ENCODE measurements at places on chromosomes 12 and 14. TPM values are rescaled to one million over a fixed set of nuclear protein-coding genes. Genes with fewer than 3 reads are reported as not detected.

Gene ACOT4
- not detected for total RNA-seq

Gene NRL
- 4.7 TPM for total RNA-seq

Gene LRRC10
- not detected for total RNA-seq

Gene KRT72
- total RNA-seq, result not detected

Gene UBE3B
- 31.5 TPM for total RNA-seq

Gene SLC10A1
- total RNA-seq, result not detected

Gene IGFBP6
- 2.1 TPM for total RNA-seq

Gene LALBA
- not detected for total RNA-seq

Gene PLCZ1
- total RNA-seq, result not detected

Gene FGF23
- not detected for total RNA-seq

Gene RTL1
- total RNA-seq, result 0.04 TPM

Gene TNS2
- total RNA-seq, result 8.9 TPM

Gene PLEK2
- total RNA-seq, result 1.9 TPM

Gene PROX2
- total RNA-seq, result not detected

Gene TAS2R20
- total RNA-seq, result 2.9 TPM

Gene KRAS
- 18.4 TPM for total RNA-seq

Gene MLEC
- 156 TPM for total RNA-seq
